Uterus (tissue), 4 donors: ENCODE measurements at places on chromosomes 7 and 10. TPM values are rescaled to one million over a fixed set of nuclear protein-coding genes. Genes with fewer than 3 reads are reported as not detected.

Gene GATA3
- total RNA-seq, result 0.28 TPM

Gene MYL10
- not detected for total RNA-seq

Gene ALKBH4
- 31.3 TPM for total RNA-seq

Gene RASSF4
- total RNA-seq, result 26.5 TPM

Gene LOXL4
- total RNA-seq, result 13.2 TPM

DNA sequence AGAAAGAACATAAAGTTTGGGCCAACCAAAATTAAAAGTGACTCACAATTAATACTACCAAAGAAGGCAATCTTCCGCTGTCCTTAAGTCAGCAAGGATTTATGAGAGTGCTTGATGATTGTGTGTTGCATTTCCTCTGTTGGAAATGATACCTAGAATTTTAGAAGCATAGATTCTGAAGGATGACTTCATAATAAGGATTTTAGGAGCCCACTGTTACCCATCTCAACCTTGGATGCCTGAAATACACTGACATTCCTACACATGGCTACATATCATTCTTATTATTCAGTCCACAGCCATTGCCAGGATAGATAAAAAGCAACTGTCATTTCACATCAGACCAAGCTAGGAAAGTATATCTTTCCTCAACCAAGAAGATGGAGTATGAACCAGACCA, 823.8 kb downstream of the LRMDA start:
- H3K27me3 ChIP-seq, result no peaks in the 10 kb centered on the region
- peak overlapping the region; percentile 73 for H3K27ac ChIP-seq
- no peaks in the 10 kb centered on the region for H3K36me3 ChIP-seq
- DNase-seq, result no peak
- no peaks in the 10 kb centered on the region for H3K4me1 ChIP-seq
- H3K4me3 ChIP-seq, result no peak overlapping the region

DNA sequence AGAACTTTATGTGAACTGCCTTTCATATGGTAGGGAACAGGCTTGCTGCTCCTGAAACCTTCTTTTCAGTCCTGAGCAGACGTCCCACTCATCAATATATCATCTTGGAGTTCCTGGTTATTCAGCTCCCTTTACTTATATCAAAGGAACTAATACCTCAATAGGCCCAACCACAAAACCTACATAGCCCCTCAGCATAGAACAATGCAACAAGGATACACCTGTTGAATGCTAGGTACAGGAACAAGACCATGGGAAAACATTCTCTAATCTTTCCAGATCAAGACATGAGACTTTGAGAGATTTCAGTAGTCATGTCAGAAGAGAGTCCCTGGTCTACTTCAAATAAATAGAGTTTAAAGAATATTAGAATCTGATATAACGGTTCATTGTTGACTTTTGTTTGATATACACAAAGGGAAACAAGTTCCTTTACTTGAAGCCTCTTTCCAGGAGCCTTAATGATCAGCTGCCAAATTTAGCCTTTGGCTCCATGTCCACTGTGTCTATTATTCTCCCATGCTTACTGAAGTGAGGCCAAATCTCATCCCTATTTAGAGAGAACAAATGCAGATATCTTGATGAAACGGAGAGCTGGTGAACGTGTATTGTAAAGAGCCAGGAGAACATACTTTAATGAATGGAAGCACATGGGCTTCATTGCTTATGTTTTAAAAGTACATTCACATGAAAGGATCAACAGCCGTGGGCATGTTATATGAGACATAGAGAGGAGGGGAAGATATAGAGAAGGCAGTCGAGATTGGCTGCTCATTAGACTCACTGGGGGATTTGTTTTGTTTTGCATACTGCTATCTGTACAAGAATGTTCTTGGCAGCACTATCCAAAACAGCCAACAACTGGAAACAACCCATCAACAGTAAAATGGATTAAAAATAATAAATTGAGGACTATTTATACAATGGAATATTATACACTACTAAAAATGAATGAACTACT, 9.5 kb downstream of the RHOBTB1 start:
- peak overlapping the region; percentile 5 for H3K27ac ChIP-seq
- no peaks in the 10 kb centered on the region for H3K36me3 ChIP-seq
- H3K4me1 ChIP-seq, result no peaks in the 10 kb centered on the region
- H3K27me3 ChIP-seq, result no peaks in the 10 kb centered on the region
- no peak for DNase-seq

DNA sequence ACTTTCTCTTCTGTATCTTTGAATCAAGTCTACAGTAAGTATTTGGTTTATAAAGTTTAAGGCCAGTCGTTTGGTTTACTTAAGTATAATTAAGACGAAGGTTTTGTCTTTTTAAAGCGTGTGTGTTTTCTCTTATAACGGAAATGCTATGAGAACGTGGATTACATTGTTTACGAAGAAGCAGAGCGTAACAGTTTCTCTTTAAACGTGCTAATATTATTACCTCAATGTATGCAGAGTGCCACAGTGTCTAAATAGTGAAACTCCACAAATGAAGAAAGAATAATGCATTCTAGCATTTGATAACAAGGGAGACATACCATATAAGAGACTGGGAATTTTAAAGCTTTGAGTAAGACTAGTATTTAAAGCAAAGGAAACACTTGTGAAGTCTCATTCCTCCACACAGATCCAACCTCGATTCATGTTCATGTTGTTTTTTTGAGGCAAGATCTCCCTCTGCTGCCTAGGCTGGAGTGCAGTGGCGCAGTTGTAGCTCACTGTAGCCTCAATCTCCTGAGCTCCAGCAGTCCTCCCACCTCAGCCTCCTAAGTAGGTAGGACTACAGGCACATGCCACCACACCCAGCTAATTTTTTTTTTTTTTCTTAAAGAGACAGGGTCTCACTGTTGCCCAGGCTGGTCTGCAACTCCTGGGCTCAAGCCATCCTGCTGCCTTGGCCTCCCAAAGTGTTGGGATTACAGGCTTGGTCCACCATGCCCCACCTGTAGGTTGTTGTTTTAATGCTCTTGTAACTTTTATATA, 75.1 kb downstream of the ANKRD61 start:
- H3K4me3 ChIP-seq, result peak overlapping the region; percentile 33
- no peaks in the 10 kb centered on the region for H3K36me3 ChIP-seq
- no peaks in the 10 kb centered on the region for H3K4me1 ChIP-seq
- H3K27me3 ChIP-seq, result no peaks in the 10 kb centered on the region
- H3K27ac ChIP-seq, result peak overlapping the region; percentile 82

DNA sequence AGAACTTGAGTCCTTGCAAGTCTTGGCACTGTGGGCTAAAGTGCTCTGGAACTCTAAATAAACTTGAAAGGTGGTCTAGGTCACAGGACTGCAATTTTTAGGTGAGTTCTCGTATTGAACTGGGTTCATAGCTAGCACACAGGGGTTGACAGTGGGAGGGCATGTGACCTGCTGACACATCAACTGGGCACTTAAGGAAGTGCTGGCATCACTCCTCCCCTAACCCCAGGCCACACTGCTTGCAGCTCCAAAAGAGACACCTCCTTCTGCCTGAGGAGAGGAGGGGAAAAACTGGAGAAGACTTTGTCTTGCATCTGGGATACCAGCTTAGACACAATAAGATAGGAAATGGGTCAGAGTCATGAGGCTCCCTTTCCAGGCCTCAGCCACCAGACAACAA, 38.0 kb upstream of the AASS start:
- no peaks in the 10 kb centered on the region for H3K27me3 ChIP-seq
- H3K4me3 ChIP-seq, result no peak overlapping the region
- DNase-seq, result no peak

- H3K27ac ChIP-seq, result no peak overlapping the region
- H3K27me3 ChIP-seq, result no peaks in the 10 kb centered on the region
- DNase-seq, result no peak
- no peak overlapping the region for H3K4me3 ChIP-seq
- H3K4me1 ChIP-seq, result no peaks in the 10 kb centered on the region
- H3K36me3 ChIP-seq, result no peaks in the 10 kb centered on the region
Observed at GRCh38 chr10:19728376-19728775, 87.9 kb upstream of the PLXDC2 start.

- H3K27me3 ChIP-seq, result no peaks in the 10 kb centered on the region
- no peak for DNase-seq
- no peak overlapping the region for H3K4me3 ChIP-seq
- peak overlapping the region; percentile 40 for H3K27ac ChIP-seq
- H3K36me3 ChIP-seq, result no peaks in the 10 kb centered on the region
Observed at GRCh38 chr7:104973909-104974415, 40.0 kb upstream of the KMT2E start.

GRCh38 chr7:55723621-55723941, 139.0 kb downstream of the SEPTIN14 start:
- DNase-seq, result no peak
- no peak overlapping the region for H3K4me3 ChIP-seq
- no peaks in the 10 kb centered on the region for H3K4me1 ChIP-seq
- H3K36me3 ChIP-seq, result no peaks in the 10 kb centered on the region

GRCh38 chr10:120734483-120735078, 116.6 kb upstream of the WDR11 start:
- no peaks in the 10 kb centered on the region for H3K36me3 ChIP-seq
- H3K27ac ChIP-seq, result no peak overlapping the region
- no peak for DNase-seq
- H3K27me3 ChIP-seq, result no peaks in the 10 kb centered on the region
- H3K4me3 ChIP-seq, result no peak overlapping the region

- H3K27ac ChIP-seq, result no peak overlapping the region
- H3K27me3 ChIP-seq, result peaks cover 5% of the 10 kb centered on the region
- DNase-seq, result no peak
- no peaks in the 10 kb centered on the region for H3K4me1 ChIP-seq
- no peaks in the 10 kb centered on the region for H3K36me3 ChIP-seq
Observed at GRCh38 chr7:26071622-26072456, 80.2 kb upstream of the NFE2L3 start.

GRCh38 chr10:122507616-122508015, 46.3 kb downstream of the HTRA1 start:
- no peak overlapping the region for H3K4me3 ChIP-seq
- no peak for DNase-seq
- no peaks in the 10 kb centered on the region for H3K27me3 ChIP-seq
- peaks cover 3% of the 10 kb centered on the region for H3K4me1 ChIP-seq
- no peaks in the 10 kb centered on the region for H3K36me3 ChIP-seq

DNA sequence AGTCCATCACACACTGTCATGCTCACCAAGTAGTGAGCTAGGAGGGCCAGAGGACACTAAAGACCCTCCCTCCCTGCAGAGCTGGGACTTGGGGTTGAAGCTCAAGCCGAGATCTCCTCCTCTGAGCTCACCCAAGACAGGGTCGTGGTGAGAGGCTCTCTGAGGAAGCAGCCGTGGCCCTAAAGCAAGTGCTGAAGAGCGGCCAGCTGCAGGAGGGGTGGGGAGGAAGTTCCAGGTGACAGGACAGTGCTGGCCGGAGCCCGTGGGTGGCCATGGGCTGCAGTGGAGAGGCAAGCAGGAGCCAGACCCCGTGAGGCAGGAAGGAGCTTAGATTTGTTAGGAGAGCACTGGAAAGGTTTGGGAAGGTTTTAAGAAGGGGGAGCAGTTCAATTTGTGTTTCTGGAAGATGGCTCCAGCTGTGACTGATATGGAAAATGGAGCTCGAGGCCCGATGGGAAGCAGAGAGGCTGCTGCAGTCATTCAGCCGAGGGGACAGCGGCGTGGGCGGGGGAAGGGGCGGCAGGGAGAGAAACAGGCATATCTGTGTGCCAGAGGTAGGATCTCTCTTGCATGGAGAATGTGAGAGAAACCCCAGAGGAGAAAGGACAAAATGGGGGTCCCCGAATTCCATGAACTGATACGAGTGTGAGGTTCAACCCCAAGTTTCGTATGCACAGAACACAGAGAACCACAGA, 26.9 kb upstream of the DNAAF5 start:
- H3K36me3 ChIP-seq, result no peaks in the 10 kb centered on the region
- no peak overlapping the region for H3K27ac ChIP-seq
- H3K4me3 ChIP-seq, result no peak overlapping the region
- no peaks in the 10 kb centered on the region for H3K4me1 ChIP-seq
- no peaks in the 10 kb centered on the region for H3K27me3 ChIP-seq

DNA sequence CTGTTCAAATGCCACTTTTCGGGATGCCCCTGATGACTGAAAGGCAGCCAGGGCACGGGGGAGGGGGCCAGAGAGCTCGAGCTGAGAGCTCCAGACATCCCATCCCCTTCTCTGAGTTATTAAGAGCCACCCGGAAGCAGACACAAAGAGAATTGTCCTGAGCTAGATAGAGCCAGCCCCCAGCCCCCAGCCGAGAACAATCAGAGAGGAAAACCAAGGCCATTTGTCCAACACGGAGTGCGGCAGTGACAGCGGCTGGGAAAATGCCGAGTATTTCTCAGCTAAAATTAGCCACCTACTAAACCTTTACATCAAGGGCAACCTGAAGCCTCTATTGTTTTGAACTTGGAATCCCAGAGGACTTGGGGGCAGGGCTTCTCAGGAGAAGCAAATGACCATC, 51.0 kb downstream of the UNC5B start:
- DNase-seq, result no peak
- H3K4me3 ChIP-seq, result no peak overlapping the region
- no peaks in the 10 kb centered on the region for H3K27me3 ChIP-seq

DNA sequence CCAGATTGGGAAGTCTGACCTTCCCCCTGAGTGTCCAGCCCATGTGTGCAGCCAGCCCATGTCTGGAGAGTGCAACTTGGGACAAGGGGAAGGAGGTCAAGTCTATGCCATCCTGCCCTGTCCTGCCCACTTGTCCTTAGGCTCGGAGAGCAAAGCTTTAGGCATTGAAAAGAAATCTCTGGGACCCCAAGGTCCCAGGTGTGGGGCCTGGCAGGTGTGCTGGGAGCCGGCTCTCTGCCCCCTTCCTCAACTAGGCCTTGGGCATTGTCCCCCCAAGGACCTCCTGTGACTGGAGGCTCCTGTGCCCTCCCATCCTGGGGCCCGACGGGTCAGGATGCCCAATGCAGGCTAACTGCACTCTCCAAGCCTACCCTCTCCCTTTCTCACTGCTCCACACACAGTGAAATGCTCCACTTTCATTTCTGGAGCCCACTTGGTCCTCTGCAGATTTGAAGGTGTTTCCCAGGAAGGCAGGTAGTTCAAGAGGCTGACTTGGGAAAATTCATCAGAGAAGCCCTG, 124.7 kb downstream of the PTPN20 start:
- no peaks in the 10 kb centered on the region for H3K4me1 ChIP-seq
- H3K4me3 ChIP-seq, result no peak overlapping the region
- DNase-seq, result no peak
- H3K27ac ChIP-seq, result no peak overlapping the region
- no peaks in the 10 kb centered on the region for H3K36me3 ChIP-seq

DNA sequence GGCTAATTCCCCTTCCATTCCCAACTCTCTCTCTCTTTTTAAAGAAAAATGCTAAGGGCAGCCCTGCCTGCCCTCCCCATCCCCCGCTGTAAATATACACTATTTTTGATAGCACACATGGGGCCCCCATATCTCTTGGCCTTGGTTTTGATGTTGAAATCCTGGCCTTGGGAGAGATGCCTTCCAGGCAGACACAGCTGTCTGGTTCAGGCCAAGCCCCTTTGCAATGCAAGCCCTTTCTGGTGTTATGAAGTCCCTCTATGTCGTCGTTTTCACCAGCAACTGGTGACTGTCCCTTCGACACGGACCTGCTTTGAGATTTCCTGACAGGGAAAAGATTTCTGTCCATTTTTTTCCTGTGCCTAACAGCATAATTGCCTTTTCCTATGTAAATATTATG, 3.0 kb downstream of the ADRA2A start:
- no peak for DNase-seq
- H3K4me1 ChIP-seq, result peaks cover 7% of the 10 kb centered on the region
- no peaks in the 10 kb centered on the region for H3K36me3 ChIP-seq
- no peak overlapping the region for H3K4me3 ChIP-seq
- H3K27ac ChIP-seq, result no peak overlapping the region

GRCh38 chr7:16171928-16172327, 249.4 kb downstream of the CRPPA start:
- DNase-seq, result no peak
- no peaks in the 10 kb centered on the region for H3K36me3 ChIP-seq
- no peaks in the 10 kb centered on the region for H3K27me3 ChIP-seq
- H3K4me1 ChIP-seq, result no peaks in the 10 kb centered on the region
- H3K27ac ChIP-seq, result no peak overlapping the region

GRCh38 chr10:56327118-56327517, 33.9 kb downstream of the ZWINT start:
- H3K4me3 ChIP-seq, result no peak overlapping the region
- DNase-seq, result no peak
- H3K27ac ChIP-seq, result no peak overlapping the region
- H3K4me1 ChIP-seq, result no peaks in the 10 kb centered on the region
- no peaks in the 10 kb centered on the region for H3K36me3 ChIP-seq
